ENCODE measurements at places on chromosomes 12 and 14.

DNA sequence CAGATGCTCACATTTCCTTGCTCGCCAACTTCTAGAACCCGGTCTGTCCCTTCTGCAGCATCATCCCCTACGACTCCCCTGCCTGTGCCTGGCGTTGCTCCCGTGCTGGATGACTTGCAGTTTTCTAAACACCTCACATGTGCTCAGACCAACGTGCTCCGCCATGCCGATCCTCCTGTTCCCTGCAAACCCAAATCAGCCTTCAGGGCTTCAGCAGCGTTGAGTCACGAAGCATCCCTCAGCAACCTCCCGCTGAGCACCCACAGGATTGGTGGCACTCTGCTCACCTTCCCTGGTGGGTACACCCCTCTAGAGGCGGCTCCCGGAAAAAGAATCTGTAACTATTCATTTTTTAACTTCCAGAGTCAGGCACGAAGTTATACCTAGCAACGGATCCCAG is 2.8 kb upstream of the PIWIL1 start:
- no peak for DNase-seq

DNA sequence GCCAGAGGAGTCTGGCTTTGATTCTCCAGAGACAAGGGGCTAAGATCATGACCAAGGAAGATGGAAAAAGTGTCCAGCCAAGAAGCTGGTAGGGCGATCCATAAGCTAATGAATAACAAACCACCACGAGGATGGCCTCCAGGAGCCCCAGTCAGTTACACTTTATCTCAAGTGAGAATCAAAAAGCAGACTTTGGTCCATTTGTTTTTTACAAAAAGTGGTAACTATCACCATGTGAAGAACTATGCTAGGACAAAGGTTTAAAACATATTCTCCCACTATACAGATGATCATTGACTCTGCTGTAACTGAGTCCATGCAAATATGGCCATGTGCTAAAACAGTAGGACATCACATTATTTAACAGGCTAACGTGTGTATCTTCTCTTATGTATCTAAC is 13.9 kb downstream of the SETD3 start:
- no peak for DNase-seq

- no peak for DNase-seq
These were observed 16.3 kb downstream of the SPX start for GRCh38 chr12:21542403-21542802.

- no peak for DNase-seq
These were observed 165.4 kb upstream of the PLEKHG7 start for GRCh38 chr12:92537290-92537960.
